Karpas-422 (cell line): ENCODE measurements at places on chromosomes 11 and 22. TPM values are rescaled to one million over a fixed set of nuclear protein-coding genes. Genes with fewer than 3 reads are reported as not detected.
A peak's percentile ranks its signal among the peaks of the same experiment; 100 is the strongest.

DNA sequence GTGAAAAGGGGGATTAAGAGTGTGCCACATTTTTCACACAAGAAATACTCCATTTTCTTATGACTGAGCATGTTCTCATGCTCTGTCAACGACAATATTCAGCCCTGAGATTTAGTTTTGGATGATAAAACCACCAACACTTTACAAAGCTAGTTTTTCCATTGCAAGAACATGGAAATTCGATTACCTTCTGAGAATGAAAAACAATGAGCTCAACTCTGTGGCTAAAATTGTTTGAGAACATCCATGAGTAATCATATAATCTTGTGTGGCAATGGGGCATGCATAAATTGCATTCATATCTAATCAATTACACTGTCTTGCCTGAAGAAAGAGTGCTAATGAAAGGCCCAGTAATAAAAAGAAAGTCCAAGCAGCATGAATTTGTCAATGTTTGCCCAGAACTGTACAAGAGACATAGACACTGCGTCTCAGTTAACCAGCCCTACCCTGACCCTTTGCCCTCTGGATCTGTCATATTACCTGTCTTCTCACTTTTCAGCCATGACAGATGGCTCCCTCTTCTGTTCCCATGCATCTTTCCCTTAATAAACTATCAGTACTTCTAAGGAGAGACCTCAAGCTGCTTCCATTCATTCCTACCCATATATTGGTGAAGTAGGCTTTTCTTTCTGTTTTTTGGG, 253.4 kb downstream of the FAM76B start:
- H3K27ac ChIP-seq, result no peak overlapping the region
- no peaks in the 10 kb centered on the region for H3K36me3 ChIP-seq
- no peak overlapping the region for H3K4me3 ChIP-seq
- H3K27me3 ChIP-seq, result no peaks in the 10 kb centered on the region
- DNase-seq, result no peak

DNA sequence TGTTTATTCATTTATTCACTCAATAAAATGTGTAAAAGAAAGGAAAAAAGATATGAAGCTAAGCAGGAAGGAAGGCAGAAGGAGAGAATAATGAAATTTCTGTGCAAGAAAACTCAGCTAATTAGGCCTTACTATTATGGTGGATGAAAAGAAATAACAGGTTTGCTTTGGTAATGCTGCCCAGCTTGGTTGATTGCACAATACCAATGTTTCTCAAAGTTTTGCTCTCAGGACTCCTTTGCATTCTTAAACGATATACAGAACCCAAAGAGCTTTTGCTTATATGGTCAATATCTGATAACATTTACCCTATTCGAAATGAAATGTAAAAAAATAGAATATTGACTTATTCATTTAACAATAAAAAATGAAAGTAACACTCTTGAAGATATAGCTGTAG, 7.3 kb upstream of the CTSC start:
- H3K27me3 ChIP-seq, result no peaks in the 10 kb centered on the region
- H3K4me3 ChIP-seq, result no peak overlapping the region
- no peaks in the 10 kb centered on the region for H3K36me3 ChIP-seq
- no peaks in the 10 kb centered on the region for H3K4me1 ChIP-seq

GRCh38 chr22:32265882-32266767, 11.0 kb upstream of the SLC5A4 start:
- H3K36me3 ChIP-seq, result no peaks in the 10 kb centered on the region
- no peak overlapping the region for H3K4me3 ChIP-seq
- no peak overlapping the region for H3K27ac ChIP-seq
- H3K27me3 ChIP-seq, result no peaks in the 10 kb centered on the region
- peak; percentile 87 for DNase-seq

GRCh38 chr11:119872611-119873310, 143.8 kb upstream of the NECTIN1 start:
- no peak overlapping the region for H3K27ac ChIP-seq
- no peak overlapping the region for H3K4me3 ChIP-seq
- H3K4me1 ChIP-seq, result no peaks in the 10 kb centered on the region
- no peak for DNase-seq
- no peaks in the 10 kb centered on the region for H3K27me3 ChIP-seq

GRCh38 chr22:45828841-45829240, 148.1 kb downstream of the WNT7B start:
- H3K4me3 ChIP-seq, result no peak overlapping the region
- H3K27me3 ChIP-seq, result no peaks in the 10 kb centered on the region
- peaks cover 7% of the 10 kb centered on the region for H3K36me3 ChIP-seq
- peak overlapping the region; percentile 84 for H3K27ac ChIP-seq

GRCh38 chr11:132006884-132007580, 636.6 kb downstream of the NTM start:
- no peak for DNase-seq
- H3K36me3 ChIP-seq, result no peaks in the 10 kb centered on the region
- no peak overlapping the region for H3K4me3 ChIP-seq
- no peaks in the 10 kb centered on the region for H3K27me3 ChIP-seq

GRCh38 chr11:23405350-23405937, 545.2 kb upstream of the CCDC179 start:
- H3K27ac ChIP-seq, result no peak overlapping the region
- no peaks in the 10 kb centered on the region for H3K27me3 ChIP-seq

GRCh38 chr22:27637604-27638003, 164.0 kb downstream of the MN1 start:
- H3K27me3 ChIP-seq, result no peaks in the 10 kb centered on the region
- no peaks in the 10 kb centered on the region for H3K4me1 ChIP-seq
- H3K36me3 ChIP-seq, result no peaks in the 10 kb centered on the region
- no peak for DNase-seq
- no peak overlapping the region for H3K4me3 ChIP-seq
- H3K27ac ChIP-seq, result no peak overlapping the region

- H3K27me3 ChIP-seq, result no peaks in the 10 kb centered on the region
- DNase-seq, result no peak
- H3K4me3 ChIP-seq, result peak overlapping the region; percentile 69
- peaks cover 4% of the 10 kb centered on the region; the same call in 1 of the 2 replicates for H3K36me3 ChIP-seq
- no peak overlapping the region for H3K27ac ChIP-seq
- H3K4me1 ChIP-seq, result peaks cover 16% of the 10 kb centered on the region
These were observed 1.3 kb downstream of the TBRG1 start for GRCh38 chr11:124623861-124624525.

DNA sequence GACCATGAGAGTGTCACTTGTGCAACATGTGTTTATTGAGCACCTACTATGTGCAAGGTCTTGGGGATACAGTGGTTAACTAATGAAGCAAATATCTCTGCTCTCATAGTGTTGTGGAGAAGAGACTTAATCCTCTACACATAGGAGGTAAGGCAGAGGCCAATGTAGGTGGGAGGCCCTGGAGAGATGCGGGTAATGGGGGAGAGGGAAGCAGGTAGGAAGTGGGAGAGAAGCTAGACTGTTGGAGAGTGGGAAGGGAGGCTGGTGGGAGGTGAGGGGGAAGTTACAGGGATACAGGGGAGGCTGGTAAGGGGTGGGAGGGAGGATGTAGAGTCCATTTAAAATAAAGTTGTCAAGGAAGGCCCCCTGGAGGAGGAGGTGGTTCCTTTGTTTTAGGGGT, 240.0 kb downstream of the MIAT start:
- no peak overlapping the region for H3K4me3 ChIP-seq
- no peaks in the 10 kb centered on the region for H3K4me1 ChIP-seq
- H3K36me3 ChIP-seq, result no peaks in the 10 kb centered on the region
- no peak overlapping the region for H3K27ac ChIP-seq
- H3K27me3 ChIP-seq, result no peaks in the 10 kb centered on the region

GRCh38 chr22:45218976-45219375, 21.7 kb downstream of the KIAA0930 start:
- peaks cover 17% of the 10 kb centered on the region for H3K4me1 ChIP-seq
- H3K27ac ChIP-seq, result no peak overlapping the region
- peak; percentile 85 for DNase-seq
- no peak overlapping the region for H3K4me3 ChIP-seq
- no peaks in the 10 kb centered on the region for H3K27me3 ChIP-seq

DNA sequence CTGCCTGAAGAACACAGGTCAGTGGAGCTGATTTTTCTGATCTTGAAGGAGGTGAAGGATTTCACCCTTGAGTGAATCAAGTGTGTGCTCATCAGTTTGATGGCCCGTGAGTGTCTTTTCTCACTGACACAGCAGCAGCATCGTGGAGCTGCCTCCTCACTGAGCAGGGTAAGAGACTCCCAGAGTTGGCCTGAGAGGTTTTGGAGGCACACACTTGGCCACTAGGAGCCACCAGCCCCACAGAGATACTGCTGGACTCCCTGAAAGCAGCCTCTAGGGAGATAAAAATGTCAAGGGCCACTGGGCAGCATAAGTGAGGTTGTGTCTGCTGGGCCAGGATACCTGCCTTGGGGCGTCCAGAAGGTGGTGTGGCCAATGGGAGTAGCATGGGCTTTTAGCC, 245.4 kb downstream of the GRIK4 start:
- no peaks in the 10 kb centered on the region for H3K4me1 ChIP-seq
- H3K4me3 ChIP-seq, result no peak overlapping the region
- no peaks in the 10 kb centered on the region for H3K36me3 ChIP-seq
- no peaks in the 10 kb centered on the region for H3K27me3 ChIP-seq
- DNase-seq, result no peak

DNA sequence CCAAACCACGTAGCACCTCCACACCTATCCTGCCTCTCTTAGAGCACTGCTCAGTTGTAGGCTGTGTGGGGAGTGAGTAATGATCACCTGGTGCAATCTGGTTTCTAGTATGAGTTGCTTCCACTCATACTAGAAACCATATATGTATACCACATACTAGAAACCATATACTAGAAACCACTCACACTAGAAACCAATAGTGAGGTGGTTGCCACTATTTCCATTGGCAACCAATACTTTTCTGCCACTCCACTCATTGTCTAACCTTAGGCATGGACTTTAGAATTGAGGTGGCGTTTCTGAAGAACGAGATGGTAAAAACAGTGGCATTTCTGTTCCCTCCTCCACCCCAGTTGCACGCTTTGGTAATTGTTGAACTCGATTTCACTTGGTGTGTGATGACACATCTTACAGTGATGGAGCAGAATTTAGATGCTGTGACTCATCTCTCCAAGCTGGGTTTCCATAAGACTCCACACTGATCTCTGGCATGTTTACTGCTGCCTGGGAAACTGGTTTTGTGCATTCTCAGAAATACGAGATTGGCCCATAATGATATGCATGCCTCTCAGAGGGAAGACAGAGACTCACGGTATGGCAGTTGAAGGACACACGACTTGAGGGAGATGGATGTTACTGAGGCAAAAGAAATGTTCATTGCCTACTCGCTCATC, 82.9 kb downstream of the KIRREL3 start:
- H3K27me3 ChIP-seq, result no peaks in the 10 kb centered on the region
- no peaks in the 10 kb centered on the region for H3K36me3 ChIP-seq
- no peak overlapping the region for H3K4me3 ChIP-seq
- no peak for DNase-seq

DNA sequence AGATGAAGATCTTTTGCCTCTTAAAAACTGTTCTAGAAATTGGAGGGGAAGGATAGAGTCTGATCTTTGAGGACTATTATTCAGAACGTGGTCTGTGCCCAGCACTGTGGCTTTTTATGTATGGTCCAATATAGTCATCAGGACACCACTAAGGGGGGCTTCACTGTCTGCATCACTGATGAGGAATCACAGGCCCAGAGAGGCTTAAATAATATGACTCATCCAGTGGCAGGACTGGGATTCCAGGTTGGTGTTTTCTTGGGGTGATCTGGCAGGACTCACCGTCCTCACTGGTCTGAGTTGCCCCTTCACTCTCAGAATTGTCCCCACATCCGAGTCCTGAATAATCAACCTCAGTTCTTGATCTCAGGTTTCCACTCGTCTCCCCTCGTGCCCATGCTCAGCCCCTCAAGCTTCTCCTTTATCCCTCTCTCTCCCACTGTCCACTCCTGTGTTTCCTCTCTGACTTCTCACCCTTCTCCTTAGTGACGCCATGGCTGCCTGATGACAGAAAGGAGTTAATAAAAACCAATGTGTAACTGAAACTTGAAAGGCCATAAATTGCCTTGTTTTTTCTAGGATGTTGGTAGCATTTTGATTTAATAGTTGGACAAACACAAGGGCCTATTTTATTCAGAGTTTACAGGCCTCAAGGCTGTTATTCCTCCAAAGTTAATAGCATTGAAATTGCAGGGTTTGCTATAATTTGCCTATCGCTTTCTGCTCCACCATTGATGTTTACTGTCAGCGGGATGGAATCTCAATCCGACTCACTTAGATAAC, 95.7 kb upstream of the NNMT start:
- H3K4me1 ChIP-seq, result no peaks in the 10 kb centered on the region
- H3K36me3 ChIP-seq, result no peaks in the 10 kb centered on the region
- no peaks in the 10 kb centered on the region for H3K27me3 ChIP-seq
- H3K27ac ChIP-seq, result no peak overlapping the region
- no peak for DNase-seq

The ME3 gene
- 1.3 TPM in 1 of 2 replicates, not detected in the other for total RNA-seq

The MMP12 gene
- not detected in 2 replicates for total RNA-seq

The MISFA gene
- total RNA-seq, result 1.2 TPM in 1 of 2 replicates, not detected in the other

The GGT1 gene
- total RNA-seq, result 28.6 and 36.4 TPM in 2 replicates

The PATE2 gene
- total RNA-seq, result not detected in 2 replicates

The KIAA1671 gene
- total RNA-seq, result not detected in 2 replicates

The TSSK2 gene
- total RNA-seq, result not detected in 2 replicates

The NRXN2 gene
- total RNA-seq, result 0.83 TPM in 1 of 2 replicates, not detected in the other

The ADORA2A gene
- total RNA-seq, result 65.9 and 86.7 TPM in 2 replicates
